ENCODE measurements at places on chromosomes 4 and X. TPM values are rescaled to one million over a fixed set of nuclear protein-coding genes. Genes with fewer than 3 reads are reported as not detected.

DNA sequence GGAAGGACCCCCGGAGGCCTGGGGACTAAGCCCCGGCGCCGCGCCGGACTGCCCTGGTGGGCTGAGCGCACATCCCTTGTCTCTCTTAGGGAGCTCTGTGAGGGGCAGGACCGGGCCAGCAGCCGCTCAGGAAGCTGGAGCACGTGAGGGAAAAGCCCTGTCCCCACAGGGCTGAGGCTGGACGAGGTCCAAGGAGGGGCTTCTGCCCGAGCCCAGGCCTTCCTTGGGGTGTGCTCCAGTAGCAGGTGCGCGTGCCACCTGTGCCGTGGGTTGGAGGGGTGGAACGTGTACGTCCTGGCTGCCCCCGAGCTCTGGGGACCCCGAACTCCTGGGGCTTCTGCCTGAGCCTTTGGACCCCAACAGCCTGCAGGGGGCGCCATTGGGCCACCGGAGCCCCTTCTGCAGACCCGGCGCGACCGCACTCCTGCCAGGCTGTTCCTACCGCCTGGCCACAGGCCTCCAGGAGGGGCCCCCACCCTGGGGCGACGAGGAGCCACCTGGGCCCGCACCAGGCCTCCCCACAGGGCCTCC, 27.2 kb downstream of the TACC3 start:
- no peak for DNase-seq

KIT gene
- 16.9 TPM for polyA plus RNA-seq

DNA sequence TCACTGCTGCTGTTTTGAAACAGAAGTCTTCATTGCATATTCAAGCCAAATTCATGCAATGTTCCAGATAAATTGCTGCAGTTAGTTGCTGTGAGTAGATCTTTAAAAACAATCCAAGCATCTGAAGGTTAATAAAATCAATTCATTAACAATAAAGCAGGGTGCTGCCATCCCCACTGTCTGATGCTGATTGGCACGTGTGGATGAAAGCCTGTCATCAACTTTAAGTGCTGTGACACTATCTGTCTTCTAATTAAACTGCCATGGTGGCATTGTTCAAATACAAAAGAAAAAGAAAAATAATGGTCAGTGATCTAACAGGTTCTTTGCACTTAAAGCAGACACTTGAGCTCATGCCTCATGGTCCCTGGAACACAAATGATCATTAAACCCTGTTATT, 63.0 kb upstream of the MND1 start:
- DNase-seq: no peak

- no peak for DNase-seq
These were observed 70.0 kb upstream of the SHISA3 start for GRCh38 chr4:42327323-42327722.

GRCh38 chr4:63211375-63211774, 1197.9 kb downstream of the TECRL start:
- DNase-seq: no peak

TMPRSS11D gene
- 0.11 TPM for polyA plus RNA-seq

GRCh38 chr4:107147873-107148272, 111.8 kb upstream of the DKK2 start:
- DNase-seq: no peak

GRCh38 chr4:16222957-16223527, 3.2 kb downstream of the TAPT1 start:
- no peak for DNase-seq

DNA sequence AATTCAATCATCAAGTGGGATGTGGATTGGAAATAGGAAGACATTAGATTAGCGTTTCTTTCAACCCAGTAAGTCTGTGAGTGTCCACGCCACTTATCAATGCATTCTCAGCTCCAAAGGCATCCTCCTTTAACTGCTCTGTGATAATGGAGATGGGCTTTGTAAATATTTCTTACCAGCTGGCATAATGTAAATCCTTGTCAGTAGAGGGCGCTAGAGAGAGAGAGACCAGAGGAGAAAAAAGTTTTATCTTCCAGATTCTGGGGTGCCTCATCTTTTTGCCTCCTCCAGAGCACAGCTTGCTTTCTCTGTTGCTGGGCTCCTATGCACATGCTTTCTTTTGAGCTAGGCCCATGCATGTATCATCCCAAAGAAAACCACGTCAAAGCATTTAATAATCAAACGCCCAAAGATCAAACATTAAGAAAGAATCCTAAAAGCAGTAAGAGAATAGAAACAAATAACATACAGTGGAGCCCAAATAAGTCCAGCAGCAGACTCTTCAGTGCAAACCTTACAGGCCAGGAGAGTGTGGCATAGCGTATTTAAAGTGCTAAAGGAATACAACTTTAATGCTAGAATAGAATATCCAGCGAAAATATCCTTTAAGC, 9.6 kb upstream of the MTMR1 start:
- DNase-seq: no peak

DNA sequence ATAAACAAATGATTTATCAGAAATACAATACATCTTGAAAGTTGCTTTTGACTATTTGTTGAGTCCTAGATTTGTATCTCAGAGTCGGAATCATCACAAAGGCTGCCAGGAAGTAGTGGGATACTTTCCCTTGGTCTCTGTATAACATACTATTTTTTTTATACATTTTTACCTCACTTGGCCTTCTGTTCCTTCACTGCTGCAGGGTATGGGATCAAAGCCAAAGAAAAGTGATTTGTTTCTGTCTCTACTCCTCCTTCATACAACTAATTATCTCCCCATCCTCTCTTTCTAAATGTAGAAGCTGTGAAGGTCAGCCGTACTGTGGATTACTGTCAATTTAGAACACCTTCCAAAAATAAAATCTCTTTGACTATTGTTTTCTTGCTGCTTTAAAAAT, 24.9 kb downstream of the PALLD start:
- DNase-seq: no peak

RNF128 gene
- 9.1 TPM for polyA plus RNA-seq

DNA sequence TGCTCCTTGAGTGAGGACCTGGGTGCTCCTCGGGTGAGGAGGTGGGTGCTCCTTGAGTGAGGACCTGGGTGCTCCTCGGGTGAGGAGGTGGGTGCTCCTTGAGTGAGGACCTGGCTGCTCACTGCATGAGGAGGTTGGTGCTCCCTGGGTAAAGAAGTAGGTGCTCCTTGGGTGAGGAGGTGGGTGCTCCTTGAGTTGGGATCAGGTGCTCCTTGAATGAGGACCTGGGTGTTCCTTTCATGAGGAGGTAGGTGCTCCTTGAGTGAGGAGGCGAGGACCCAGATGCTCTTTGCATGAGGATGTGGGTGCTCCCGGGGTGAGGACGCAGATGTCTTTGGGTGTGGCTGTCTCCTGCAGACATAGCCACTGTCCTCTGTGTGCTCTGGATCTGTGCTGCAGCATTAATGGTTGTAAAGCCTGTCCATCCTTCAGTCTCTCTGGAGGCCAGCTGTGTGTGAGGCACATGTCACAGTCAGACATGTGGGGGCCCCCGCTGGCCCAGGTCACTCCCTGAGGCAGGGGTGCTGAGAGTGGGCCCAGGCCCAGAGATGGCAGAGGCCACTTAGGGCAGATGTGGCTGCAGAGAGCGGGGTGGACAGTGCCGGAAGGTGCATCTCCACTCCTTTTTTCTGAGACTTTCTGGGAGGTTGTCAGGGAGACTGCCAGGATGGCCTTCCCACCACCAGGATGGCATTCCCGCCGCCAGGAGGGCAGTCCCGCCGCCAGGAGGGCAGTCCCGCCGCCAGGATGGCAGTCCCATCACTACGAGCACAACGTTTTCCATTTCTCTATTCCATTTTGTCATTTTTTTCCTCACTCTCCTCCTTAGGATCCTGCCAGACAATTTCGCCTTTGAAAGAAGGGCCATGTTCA, 101.8 kb downstream of the HMX1 start:
- no peak for DNase-seq

DNA sequence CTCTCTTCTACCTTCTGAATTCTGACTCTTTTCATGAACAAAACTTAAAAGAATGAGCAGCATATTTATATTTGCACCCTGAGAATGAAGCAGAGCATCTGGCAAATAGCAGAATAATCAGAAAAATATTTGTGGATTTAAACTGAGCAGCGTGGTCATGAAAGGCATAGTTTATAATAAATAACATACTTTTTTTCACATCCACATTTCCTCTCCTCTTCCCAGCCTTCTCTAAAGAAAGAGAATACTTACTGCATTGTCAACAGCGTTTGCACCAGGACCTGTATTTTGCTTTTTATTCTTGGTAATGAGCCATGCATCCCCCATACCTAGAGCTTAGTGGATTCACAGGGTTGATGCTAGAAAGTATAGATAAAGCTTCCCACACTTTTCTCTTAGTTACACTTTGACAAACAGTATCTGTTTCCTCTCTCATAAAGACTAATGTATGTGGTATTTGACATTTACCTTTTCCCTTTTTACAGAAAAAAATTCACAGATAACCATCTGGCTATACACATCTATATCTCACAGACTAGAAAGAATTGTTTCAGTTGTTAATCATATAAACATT, 131.5 kb downstream of the PRSS12 start:
- DNase-seq: no peak

- DNase-seq: no peak
These were observed 51.1 kb downstream of the SLC10A7 start for GRCh38 chr4:146470604-146471003.

GRCh38 chr4:156790866-156791265, 180.7 kb downstream of the PDGFC start:
- DNase-seq: no peak

ARX gene
- polyA plus RNA-seq: not detected

Data from renal cortex interstitium (tissue), 15 donors.